ENCODE measurements at places on chromosomes 2 and 18.

GRCh38 chr18:57906852-57907251, 103.7 kb upstream of the ATP8B1 start:
- no peak for DNase-seq

DNA sequence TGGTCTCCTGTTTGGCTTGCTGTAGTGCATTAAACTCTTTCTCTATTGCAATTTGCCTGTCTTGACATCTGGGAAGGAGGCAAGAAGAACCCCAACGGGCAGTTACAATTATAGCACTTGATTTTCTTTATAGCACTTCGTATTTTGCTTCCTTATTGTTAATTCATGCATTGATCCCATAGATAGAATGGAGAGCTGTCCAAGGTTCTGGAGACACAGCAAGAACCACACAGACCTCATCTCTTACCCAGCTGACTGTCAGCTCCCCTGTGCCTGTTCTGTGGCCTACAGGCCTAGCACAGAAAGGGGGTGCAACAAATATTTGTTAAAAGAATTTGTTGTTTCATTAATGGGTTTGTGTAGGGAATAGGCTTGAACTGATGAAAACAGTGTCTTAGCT, 194.3 kb downstream of the GALNT1 start:
- DNase-seq = no peak

DNA sequence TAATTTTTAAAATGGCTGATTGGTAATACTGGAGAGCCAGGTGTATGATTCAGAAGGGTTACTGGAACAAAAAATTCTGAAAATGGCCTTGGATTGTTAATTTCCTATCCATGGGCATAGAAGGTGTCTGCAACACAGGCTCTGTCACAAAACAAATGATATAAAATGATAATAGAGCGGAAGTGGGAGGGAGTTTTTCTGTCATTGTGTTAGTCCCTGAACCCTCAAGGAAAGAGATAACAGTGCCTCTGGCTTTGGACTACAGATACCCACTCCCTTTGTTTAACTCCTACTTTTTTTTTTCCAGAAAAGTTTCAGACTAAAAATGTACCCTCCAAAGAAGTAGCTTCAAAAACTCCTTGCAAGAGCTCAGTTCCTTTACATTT, 28.0 kb upstream of the YES1 start:
- DNase-seq = no peak

- DNase-seq = no peak
These were observed 252.5 kb downstream of the XIRP2 start for GRCh38 chr2:167140767-167141166.

- DNase-seq = no peak
These were observed 14.3 kb upstream of the RIOK3 start for GRCh38 chr18:23438608-23439366.

DNA sequence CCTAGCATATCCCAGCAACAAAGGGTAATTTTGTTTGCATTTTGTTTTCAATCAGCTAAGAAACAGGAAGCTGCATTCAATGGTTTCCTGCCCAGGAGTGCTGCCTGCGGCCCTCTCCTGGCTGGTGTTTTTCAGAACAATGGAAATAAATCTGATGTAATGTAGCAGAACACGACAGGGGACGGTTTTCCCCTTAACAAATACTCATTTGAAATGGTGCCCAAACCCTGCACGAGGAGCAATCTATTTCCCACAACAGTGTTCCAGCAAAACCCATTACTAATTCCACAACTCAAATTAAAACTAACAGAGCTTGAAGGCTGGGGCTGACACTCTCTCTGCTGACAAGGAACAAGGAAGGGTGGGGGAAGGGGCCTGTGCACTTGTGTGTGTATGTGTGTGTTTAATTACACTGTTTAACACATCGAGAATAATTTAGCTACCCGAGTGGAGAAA, 8.7 kb downstream of the CAPN13 start:
- DNase-seq = peak; percentile 15

DNA sequence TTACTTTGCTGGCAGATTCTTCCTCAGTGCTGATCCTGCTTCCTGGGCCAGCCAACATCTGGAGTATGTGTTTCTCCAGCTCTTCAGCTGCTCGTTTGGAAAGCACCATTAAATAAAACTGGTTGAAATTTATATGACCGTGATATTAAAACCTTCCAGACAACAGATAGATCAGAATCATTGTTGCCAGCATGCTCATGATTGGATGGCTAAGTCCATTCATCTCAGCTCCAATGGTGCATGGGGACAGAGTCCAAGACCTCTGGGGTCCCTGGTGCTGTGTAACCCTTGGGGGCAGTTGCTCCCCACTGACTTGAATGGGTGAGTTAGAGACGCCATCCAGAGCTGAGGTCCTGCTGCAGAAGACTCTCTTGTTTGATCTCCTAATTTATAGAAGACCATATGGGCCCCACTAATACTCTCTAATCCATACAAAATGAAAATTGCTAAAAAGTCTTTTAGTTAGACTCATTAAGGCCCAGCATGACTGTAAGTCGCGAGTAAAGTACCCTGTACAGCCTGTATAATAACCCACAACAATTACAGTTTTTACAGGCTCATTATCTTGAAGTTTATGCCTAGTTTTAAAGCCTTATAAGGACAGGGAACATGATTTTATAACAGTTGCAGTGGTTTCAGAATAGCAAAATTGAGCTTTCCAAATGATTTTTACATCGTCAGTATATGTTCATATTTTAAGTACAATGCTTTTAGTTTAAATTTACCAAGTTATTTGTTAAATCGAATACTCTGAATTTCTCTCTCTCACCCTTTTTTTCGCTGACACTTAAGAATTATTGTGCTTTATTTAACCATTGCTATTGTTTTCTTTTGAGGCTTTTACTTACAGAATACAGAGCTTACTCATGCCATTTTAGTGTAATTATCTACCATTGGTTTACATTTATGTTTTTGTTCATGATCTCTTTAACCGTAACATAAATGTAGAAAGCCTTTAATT, 60.0 kb downstream of the CABLES1 start:
- no peak for DNase-seq

DNA sequence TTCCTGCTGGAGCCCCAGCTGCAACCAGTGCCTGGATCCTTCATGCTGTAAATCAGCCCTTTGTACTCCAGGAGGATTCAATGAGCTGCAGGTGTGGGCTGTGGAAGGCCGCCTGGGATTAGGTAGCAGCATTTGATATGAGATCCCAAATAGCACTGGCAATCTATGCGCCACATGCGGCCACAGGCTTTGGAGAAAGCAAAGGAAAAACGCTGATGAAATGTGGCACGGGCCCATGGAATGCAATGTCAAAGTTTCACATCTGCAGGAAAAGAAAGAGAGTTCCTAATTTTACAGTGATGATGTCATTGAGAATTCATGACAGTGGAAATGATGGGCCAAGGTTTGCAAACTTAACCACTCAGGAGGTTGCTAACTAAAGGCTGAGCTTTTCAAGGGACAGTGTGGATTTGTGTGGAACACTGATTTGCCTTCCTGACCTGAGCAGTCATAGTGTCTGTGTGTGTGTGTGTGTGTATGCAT, 216.4 kb upstream of the OSR1 start:
- no peak for DNase-seq

DNA sequence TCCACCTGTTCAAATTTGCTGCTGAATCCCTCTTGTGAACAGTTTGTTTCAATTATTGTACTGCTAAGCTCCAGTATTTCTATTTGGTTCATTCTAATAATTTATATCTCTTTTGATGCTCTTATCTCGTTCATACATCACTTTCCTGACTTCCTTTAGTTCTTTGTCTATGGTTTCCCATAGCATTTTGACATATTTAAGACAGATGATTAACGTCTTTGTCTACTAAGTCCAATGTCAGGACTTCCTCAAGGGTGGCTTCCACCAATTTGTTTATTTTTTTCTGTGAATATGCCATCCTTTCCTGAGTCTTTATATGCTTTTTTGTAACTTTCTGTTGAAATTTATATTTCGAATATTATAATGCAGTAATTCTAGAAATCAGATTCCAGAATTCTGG, 9.6 kb downstream of the PIGN start:
- no peak for DNase-seq

DNA sequence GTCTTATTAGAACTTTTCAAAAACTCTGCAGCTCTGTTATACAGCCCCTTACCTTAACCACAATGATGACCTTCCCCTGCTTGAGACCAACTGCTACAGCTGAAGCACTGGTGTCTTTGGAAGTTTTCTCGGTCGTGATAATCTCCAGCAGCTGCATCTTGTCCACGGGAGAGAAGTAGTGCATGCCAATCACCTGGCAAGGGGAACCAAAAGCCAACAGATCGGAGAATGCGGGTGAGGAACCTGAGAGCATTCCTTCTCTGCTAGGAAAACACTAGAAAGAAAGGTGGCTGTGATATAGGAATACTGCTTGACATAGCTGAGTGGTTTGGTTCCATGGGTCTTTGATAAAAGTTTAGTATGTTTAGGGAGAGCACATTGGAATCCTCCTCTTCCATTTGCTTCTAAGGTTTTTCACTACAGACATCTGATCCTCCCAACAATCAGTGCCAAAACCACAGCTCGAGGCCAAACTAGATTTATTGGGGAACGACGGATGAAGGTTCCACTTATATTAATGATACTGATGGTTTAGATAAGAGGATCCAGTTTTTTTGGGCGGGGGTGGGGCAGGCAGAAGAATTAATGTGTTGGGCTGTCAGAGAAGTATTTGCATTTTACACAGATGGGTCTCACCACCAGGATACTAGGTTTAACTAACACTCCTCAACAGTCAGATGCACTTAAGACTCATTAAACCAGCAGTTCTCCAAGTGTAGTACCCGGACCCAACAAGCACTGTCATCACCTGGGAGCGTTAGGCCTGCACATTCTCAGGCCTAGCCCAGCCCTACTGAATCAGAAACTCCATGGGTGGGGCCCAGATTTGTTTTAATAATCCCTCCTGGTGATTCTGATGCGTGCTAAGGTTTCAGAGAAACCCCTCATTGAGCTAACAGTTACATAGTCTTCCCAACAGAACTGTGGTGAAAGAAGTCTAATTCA, 22.4 kb downstream of the GAREM2 start:
- no peak for DNase-seq

DNA sequence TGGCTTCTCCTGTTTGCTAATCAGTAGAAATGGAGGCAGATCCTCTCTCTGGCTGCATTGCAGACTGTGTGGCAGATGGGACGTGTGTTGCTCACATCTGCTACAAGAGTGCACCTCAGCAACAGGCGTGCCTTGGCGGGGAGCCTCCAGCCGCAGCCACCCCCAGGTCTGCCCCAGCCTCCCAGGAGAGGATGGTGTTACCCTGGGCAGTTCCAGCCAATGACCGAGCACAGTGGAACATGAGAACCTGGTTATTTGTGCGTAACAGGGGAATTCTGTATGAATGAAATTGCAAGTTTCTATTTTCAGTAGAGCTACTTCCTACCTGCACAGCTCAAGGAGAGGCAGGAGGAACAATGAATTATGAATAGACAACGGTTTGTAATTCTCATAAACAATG, 130.6 kb upstream of the CBLN2 start:
- DNase-seq = no peak

GRCh38 chr2:235485362-235485761, 8.5 kb upstream of the AGAP1 start:
- DNase-seq = no peak

DNA sequence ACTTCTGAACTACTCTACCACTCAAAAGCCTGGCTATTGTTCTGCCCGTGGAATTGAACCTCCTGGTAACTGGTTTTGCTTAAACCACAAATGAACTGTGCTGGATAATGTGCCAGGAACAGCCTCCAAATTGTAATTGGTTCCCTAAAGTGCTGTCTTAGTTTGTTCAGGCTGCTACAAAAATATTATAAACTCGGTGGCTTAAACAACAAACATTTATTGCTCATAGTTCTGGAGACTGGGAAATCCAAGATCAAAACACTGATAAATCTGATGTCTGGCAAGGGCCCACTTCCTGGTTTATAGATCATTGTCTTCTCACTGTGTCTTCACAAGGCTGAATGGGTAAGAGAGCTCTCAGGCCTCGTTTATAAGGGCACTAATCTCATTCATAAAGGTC, 149.2 kb upstream of the NCKAP5 start:
- no peak for DNase-seq

GRCh38 chr18:23938901-23939341, 75.6 kb upstream of the TTC39C start:
- no peak for DNase-seq

DNA sequence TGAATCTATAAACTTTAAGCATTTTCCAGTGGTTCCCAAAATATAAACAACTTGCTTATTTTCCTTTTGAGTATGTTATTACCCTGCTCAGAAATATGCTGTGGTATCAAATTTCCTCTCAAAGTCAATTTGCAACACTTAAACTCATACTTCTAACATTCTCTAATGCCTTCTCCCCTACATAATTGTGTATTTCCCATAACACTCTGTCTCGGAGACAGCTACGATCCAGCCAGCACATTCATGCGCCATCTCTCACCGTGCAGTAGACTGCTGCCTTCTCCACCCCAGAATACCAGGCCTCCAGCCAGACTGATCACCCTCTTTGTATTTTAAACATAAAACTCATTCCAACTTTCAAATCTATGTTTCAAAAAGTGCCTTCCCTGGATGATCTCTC, 41.8 kb downstream of the TIMM21 start:
- no peak for DNase-seq

GRCh38 chr18:42028247-42028832, 73.3 kb downstream of the PIK3C3 start:
- DNase-seq = no peak

DNA sequence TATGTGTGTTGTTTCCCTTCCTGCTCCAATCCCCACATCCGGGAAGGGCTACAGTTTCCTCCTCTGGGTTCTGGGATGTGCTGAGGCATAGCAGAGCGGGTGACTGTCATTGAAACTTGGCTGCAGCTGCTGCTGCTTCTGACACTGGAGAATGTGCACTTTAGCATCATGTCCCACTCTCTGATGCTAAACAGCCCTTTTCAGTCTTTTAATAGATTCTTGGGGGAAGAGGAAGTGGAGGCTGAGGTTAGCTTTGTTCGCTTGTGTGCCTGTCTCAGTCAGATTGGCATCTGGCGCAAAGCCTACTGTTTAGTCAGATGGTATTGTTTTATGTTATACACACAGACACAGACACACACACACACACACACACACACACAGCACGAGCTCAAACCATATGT, 136.5 kb upstream of the RND3 start:
- DNase-seq = no peak

DNA sequence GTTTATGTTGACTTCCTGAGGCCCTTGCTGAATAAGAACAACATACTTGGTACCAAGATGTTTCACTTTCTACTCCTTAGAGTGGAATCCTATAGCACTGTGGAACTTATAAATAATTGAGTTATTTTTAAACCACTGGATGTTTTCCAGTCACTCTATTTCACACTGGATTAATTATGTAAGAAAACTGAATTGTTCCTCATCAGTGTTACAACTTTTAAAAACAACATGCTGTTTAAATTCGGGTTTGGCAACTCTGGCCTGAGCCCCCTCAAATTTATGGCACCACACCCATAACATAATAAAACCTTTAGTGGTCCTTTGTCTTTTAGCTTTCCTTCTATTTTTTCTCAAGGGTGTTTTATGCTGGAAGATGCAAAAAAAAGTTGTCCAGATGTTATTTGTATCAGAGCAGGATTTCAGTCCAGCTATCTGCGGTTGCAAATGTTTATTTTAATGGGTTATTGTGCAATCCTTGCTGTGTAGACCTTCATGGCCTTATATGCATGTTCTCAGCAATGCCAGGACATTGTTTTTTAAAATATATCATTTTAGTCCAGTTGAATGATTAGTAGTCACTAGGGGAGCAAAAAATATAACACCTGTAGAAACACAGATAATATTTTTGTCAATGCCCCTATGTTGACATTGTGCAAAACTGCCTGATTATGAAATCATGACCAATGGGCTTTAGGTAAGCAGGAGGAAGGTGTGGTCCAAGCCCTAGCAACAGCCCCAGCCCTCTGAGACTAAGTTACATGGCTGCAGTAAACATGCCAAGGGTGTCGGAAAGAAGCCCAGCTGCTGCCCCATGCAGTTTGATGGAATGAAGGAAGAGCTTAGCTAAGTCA, 638.0 kb upstream of the ZEB2 start:
- no peak for DNase-seq

- no peak for DNase-seq
These were observed 36.3 kb downstream of the SMAD4 start for GRCh38 chr18:51066273-51066672.

Measured in NCI-H774 (cell line).